ENCODE measurements at places on chromosomes 16 and 17.

- no peak for DNase-seq
These were observed 5.2 kb downstream of the PKD1L3 start for GRCh38 chr16:71995038-71995437.

DNA sequence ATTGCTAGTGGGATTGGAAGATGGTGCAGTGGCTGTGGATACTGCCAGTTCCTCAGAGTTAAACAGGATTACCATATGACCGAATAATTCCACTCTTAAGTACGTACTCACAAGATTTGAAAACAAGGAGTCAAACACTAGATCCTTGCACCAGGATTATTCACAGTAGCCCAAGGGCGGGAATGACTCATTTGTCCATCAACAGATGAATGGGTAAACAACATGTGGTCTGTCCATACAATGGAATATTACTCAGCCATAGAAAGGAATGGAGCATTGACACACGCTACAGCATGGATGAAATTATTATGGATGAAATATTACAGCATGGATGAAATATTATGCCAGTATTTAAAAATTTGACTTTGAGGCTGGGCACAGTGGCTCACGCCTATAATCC is 9.1 kb upstream of the MAPK8IP3 start:
- no peak for DNase-seq

- DNase-seq = no peak
These were observed 25.3 kb downstream of the RPH3AL start for GRCh38 chr17:327296-327695.

- DNase-seq = no peak
These were observed 26.2 kb upstream of the ZNF652 start for GRCh38 chr17:49388290-49388640.

DNA sequence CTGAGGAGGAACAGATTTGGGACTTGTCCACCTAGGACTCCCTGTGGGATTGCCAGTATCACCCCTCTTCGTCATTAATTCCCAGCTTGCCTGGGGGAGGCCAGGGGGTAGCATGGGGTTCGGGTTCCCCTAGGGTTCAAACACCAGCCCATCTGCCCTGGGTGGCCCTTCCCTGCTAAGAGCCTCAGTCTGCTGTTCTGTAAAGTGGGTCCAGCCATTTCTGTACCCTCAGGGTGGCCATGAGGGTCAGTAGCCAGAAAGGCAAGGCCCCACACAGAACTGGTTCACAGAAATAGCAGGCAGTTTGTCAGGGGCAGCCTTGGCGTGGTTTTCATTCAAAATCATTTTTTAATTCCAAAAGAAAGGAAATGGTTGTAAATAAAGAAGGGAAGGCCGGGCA is 62.9 kb downstream of the RAI1 start:
- DNase-seq = no peak

Data from posterior cingulate gyrus (tissue), 11 donors.